ENCODE measurements at places on chromosomes 6 and 20.

DNA sequence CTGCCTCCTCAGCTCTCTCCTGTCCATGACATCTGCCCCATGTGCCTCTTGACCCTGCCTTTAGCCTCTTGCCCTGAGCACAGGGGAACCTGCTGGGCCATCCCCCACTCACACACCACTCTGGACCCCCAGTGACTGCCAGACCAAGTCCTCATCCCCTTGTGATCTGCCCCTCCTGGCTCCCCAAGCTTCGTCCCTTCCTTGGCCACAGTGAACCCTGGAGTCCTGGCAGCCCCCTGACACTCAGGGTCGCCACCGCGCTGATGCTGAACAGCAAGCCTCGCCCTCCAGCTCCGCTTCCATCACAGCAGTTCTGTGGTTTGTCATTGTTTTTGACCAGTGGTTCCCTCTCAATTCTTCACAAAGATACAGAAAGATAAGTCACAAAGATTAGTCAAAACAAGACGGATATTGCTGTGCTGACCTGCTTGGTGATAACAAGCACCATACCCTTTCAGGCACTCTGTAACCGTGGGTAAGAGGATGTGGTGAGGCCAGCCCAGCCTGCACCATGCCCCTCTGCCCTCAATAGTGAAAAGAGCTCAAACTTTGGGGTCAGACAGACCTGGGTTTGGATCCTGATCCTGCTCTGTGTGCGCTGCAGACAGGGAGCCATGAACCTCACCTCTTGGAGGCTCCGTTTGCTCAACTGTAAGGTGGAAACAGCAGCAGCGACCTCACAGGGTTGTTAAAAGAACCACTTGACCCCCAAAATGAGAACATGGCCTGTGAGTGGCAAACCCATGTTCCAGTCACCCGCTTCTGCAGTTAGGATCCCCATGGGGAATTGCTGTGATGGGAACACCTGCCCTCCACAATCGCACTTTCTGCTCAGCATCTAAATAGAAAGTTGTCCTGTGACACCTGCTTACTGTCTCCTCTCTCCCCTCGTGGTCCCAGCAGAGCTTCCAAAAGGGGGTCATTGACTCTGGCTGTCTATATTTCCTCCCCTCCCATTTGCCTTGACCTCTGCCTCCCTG is 114.5 kb downstream of the TOX2 start:
- no peak for DNase-seq

DNA sequence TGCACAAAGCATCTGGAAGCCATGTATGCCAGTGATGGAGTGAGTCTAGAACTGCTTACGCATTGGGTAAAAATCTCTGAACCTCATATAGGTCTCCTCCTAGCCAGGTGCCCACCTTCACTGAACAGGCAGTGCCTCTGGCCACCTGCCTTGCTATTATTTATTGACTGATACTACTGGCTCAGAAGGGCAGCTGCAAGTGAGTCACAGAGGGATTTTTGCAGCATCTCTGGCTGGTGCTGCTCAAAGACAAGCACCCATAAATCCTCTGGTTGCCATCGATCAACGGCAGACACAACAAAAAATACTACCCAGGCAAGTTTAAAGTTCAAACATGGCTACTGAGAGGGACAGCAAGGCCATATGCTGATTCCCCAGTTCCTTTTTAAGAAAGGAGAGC is 279.4 kb downstream of the UBE3D start:
- DNase-seq, result no peak

GRCh38 chr6:99604166-99605073 is 2.2 kb upstream of the PRDM13 start:
- no peak for DNase-seq

DNA sequence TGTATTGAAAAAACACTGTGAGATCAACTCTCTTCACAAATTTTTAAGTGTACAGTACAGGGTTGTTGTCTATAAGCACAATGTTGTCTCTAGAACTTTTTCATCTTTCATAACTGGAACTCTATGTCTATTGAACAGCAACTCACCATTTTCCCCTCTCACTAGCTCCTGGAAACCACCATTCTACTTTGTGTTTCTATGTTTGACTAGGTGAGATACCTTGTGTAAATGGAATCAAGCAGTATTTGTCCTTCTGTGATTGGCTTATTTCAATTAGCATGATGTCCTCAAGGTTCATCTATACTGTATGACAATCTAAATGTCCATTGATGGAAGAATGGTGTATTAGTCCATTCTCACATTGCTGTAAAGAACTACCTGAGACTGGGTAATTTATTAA is 210.1 kb upstream of the FUT9 start:
- DNase-seq, result no peak

DNA sequence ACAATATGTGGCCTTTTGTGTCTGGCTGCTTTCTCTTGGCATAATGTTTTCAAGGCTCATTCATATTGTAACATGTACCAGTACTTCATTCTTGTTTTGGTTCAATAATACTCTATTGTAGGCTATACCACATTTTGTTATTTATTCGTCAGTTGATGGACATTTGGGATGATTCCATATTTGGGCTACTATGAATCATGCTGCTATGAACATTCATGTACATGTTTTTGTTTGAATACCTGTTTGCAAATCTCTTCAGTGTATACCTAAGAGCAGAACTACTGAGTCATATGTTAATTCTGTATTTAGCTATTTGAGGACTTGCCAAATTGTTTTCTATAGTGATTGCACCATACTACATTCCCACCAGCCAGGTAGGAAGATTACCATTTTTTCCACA is 259.9 kb downstream of the GMPR start:
- no peak for DNase-seq

DNA sequence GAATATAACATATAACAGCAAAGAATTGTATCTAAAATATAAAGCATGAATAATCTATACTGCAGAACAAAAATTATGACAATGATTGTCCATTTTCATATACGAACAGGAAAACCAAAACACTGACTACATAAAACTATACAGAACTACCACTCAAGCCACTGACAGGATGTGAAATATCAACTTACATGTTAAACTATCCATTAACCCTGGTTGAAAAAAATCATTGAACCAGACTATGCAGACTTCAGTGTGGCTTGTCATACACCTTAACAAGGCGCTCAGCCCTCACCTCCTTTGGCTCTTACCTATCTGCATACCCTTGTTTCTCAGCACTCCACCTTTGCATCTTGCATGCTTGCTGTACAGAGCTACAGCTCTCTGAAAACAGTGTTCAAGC is 34.9 kb downstream of the ASCC3 start:
- DNase-seq, result no peak

- DNase-seq, result no peak
Measured at GRCh38 chr20:51643390-51643789, 100.9 kb upstream of the NFATC2 start.

- no peak for DNase-seq
Measured at GRCh38 chr20:47487175-47487917, 14.3 kb upstream of the NCOA3 start.

- no peak for DNase-seq
Measured at GRCh38 chr6:106730264-106730663, 100.9 kb downstream of the QRSL1 start.

- no peak for DNase-seq
Measured at GRCh38 chr6:145214570-145214969, 520.8 kb downstream of the EPM2A start.

GRCh38 chr6:44078827-44079671 is 48.2 kb downstream of the MRPL14 start:
- DNase-seq, result no peak

Measured in renal cortex interstitium (tissue), 15 donors.